ENCODE measurements at places on chromosomes 6 and 20.

- no peak for DNase-seq
Observed at GRCh38 chr6:53130569-53131290, 17.9 kb downstream of the GCM1 start.

DNA sequence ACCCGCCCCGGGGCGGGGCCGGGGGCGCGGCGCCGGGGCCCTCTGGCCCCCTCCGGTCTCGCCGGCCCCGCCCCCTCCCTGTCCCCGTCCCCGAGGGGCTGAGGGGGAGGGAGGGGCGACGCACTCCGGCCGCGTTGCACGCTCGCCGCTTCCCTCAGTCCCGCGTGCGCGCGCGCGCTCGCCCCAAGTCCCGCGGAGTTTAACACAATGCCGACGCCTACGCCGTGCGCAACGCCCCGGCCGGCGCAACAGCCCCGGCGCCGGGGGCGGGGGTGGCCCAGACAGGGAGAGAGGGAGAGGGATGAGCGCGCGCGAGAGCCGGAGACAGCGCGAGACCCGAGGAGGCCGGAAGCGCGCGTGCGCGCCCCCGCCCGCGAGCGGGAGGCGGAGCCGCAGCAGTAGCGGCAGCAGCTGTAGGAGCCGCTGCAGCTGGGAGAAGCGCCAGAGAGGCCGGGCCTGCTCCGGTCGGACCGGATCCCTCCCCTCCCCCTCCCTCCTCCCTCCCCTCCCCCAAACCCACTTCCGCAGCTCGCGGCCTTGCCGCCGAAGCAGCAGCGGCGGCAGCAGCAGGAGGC is 996 bp downstream of the ZBTB2 start:
- peak; percentile 100 for DNase-seq

- no peak for DNase-seq
Observed at GRCh38 chr6:156854466-156855161, 77.4 kb downstream of the ARID1B start.

GRCh38 chr6:48990739-48991138 is 472.3 kb downstream of the MMUT start:
- DNase-seq: no peak

GRCh38 chr20:34920055-34920454 is 35.6 kb downstream of the GSS start:
- DNase-seq: no peak

DNA sequence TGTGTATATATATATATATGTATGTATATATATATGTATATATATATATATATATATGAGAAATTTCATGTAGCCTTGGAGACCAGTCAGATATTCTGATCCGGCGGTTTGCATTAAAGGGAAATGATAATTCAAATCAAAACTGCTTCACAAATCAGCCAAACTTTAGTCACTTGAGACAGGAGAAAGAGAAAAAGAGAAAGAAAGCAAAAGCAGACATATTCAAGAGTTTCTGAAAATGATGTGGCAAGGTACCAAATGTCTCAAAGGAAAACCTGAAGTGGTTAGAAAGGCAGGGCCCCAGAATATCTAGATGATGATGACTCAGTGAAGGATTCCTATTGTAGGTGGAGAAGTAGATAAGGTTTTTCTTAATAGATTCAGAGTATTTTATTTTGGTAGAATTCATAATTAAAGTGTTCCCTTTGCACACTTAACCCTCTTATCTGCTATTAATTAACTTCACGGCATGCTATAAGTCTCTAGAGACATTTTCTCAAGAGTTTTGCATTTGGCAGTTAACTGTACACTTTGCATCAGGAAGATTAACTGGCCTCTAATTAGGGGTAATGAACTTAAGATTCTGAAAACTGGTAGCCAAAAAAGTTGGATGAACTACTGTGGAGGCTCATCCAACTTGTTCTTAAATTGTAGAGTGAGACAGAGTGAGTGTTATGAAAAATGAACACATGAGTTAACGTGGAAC is 50.1 kb upstream of the ASF1A start:
- peak; percentile 20 for DNase-seq

GRCh38 chr6:155909710-155910109 is 454.1 kb upstream of the NOX3 start:
- no peak for DNase-seq

DNA sequence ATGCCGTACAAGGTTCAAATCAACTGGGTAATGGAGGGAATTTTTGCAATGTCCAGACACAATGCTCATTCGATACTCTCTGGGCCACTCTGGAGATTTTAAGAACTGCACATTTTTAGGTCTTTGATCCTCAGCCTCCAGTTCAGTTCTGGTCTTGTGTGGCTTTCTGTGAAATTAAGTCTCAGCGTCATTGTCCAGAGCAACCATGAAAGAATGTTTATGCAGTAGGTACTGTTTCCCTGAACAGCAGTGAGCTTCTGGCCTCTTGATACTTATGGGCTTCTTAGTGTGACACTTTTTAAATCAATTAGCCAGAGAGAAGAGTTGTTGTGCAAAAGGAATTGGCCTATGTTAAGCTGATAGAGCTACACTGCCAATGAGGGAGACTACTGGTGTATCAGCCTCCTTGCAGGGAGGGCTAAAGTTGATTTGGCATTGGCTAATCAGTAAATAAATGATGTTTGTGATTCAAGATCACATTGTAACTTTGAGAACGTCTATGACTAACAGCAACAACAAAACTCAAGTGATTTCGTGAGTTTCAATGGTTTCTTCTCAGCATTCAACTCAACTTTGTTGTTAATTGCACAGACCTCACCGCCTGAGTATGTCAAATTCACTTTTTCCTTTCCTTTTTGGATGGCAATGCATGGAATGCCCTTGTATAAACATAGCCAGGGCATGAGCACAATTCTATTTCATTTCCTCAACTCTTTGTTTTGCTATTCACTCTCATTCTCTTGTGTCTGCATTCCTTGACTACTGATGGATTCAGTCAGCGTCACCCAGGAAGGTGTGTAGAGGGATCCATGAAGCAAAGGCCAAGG is 85.1 kb downstream of the GJA1 start:
- peak; percentile 97 for DNase-seq

DNA sequence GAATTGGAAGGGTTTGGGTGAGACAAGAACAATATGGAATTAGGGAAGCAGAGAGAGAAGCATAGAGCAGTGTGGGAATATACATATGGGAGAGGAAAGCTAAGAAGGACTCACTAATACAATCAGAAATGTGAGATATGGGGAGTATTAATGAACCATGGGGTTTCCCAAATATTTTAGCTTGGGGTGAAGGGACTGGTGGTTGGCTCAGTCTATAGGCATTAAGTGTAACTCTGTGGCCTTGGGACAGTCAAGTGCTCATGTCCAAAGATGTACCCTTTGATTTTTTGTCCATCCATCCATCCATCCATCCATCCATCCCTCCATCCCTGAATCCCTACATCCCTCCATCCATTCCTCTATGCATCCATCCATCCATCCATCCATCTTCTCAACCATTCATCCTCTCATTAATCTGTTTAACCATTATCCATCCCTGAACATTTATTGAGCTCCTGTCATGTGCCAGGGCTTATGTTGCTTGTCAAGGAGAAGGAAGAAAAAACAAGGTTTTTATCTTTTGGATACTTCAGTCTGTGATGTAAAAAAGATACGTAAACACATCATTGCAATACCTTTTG is 263.4 kb upstream of the CHD6 start:
- DNase-seq: no peak

DNA sequence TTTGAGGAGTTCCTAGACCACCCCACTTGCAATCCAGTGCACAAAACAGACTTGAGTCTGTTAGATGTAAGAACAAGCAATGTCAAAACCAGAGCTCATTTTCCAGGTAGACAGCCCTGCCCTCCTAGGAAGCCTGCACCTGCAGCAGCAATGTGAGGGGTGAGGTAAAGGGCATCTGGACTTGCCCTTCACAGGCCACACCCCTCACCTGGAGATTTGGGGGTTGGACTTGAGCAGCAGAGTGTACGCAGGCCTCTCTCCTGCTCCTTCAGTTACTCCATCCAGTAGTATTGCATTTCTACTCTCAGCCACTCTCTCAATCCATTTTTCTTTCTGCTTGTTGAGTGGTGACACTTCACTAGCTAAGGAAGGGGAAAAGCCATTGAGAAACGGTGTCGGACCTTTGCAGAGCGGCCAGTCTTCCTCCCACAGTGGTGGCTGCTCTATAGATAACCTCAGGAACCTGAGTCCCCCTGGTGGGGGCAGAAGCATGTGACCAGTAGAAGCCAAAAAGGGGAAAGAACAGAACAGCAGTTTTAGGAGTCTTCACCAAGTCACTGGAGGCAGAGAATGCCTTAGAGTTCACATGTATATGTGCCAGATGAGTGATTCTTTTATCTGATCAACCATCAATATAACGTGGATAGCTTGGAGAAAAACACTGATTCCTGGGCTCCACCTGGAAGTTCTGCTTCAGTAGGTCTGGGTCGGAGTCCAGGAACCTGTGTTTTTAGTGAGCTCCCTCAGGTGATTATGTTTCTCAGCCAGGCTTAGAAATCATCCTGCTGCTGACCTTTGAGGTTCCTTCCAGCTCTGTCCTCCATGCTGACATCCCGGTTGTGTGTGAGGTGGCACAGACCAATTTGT is 28.0 kb downstream of the ARFGEF2 start:
- DNase-seq: no peak

- DNase-seq: no peak
Observed at GRCh38 chr20:641516-641875, 11.5 kb downstream of the SRXN1 start.

DNA sequence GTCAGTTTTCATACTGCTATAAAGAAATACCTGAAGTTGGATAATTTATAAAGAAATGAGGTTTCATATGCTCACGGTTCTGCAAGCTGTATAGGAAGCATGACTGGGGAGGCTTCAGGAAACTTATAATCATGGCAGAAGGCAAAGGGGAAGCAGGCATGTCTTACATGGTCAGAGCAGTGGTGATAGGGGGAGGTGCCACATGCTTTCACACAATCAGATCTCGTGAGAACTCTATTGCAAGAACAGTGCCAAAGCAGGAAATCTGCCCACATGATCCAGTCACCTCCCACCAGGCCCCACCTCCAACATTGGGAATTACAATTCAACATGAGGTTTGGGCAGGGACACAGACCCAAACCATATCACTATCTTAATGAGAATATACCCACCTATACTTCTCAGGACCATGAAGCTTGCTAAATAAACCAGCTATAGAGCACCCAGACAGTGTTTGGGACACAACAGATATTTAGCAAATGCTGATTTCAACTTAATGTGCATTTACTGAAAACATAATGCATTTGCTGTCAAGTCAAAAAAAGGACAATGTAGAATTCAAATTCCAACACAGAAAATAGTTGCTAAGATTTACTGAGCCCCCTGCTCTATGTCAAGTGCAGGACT is 63.8 kb downstream of the TNFRSF21 start:
- DNase-seq: peak; percentile 24

DNA sequence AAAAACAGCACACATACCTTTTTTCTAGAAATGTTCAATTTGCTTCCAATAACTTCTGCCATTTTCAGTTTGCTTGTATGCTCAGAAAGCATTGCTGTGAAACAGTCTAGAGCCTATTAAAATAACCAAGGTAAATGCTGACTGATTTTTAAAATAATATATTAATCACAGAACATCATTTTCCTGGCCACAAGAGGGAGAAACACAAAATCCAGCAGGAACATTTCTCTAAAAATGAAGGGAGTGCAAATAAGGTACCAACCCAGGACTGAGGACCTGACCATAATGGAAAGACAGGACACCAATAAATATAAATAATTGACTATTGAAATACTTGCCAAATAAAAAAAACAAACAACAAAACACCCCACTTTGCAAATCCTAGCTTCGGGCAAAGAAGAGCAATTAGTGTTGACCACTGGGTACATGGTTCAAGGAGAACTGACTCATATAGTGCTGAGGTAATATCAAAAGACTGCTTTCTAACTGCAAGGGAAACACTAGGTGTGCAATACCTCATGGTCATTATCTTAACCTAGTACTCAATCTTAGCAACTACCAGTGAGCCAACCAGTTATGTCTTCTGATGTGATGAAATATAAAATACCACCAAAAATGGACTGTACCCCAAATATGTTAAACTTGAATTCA is 42.9 kb downstream of the MDN1 start:
- no peak for DNase-seq
